ENCODE measurements at places on chromosomes 5 and 9. TPM values are rescaled to one million over a fixed set of nuclear protein-coding genes. Genes with fewer than 3 reads are reported as not detected.
A peak's percentile ranks its signal among the peaks of the same experiment; 100 is the strongest.

Gene LRRC19
- total RNA-seq, result not detected

Gene ORM2
- not detected for total RNA-seq

Gene RNF208
- total RNA-seq, result 4.9 TPM

Gene PCDHGB2
- 1.4 TPM for total RNA-seq

Gene IRX1
- total RNA-seq, result 0.14 TPM

Gene LCN9
- 4.8 TPM for total RNA-seq

Gene UBE2QL1
- 0.34 TPM for total RNA-seq

DNA sequence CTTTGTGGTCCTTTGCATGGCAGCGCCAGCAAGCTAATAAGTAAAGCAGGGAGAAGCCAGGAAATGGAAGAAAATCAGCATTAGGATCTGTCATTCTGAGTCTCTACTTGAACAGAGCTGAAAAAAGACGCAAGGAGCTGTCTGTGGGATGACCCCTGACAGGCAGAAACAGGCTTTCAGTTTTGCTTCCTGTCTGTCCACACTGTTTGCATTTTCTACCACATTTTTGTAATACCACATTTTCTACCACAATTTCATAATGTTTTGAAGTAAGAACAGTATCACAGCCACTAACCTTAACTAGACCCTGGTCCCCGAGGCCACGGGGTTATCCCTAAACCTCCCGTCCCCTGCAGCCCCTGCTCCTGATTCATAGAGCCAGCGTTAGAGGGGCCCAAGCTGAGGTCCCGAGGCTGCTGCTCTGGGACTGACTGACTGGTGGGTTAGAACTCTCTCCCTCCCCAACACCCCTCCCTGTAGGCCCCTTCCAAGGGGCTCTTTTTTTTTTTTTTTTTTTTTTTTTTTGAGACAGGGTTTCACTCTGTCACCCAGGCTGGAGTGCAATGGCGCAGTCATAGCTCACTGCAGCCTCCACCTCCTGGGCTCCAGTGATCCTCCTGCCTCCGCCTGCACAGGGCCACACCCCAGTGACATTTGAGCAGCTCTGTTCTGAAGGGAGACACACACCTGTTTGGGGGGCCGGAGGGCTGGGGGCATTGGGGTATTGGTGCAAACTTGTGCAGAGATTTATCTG lies 4.0 kb upstream of the CLIC3 start:
- peak; percentile 55 for DNase-seq

DNA sequence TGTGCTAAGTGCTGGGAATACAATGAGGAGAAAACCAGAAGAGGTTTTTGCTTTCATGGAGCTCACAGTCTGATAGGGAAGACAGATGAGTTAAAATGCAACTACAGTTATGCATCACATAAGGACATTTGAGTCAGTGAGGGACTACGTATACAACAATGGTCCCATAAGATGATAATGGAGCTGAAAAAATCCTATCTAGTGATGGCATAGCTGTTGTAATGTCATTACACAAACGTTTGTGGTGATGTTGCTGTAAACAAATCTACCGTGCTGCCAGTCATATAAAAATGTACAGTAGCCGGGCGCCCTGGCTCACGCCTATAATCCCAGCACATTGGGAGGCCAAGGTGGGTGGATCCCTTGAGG lies 110.1 kb upstream of the RAD23B start:
- DNase-seq, result no peak

- DNase-seq, result no peak
These were observed 270.1 kb upstream of the PTGER4 start for GRCh38 chr5:40409601-40410000.

- no peak for DNase-seq
These were observed 9.2 kb downstream of the C9orf85 start for GRCh38 chr9:71920456-71921189.

DNA sequence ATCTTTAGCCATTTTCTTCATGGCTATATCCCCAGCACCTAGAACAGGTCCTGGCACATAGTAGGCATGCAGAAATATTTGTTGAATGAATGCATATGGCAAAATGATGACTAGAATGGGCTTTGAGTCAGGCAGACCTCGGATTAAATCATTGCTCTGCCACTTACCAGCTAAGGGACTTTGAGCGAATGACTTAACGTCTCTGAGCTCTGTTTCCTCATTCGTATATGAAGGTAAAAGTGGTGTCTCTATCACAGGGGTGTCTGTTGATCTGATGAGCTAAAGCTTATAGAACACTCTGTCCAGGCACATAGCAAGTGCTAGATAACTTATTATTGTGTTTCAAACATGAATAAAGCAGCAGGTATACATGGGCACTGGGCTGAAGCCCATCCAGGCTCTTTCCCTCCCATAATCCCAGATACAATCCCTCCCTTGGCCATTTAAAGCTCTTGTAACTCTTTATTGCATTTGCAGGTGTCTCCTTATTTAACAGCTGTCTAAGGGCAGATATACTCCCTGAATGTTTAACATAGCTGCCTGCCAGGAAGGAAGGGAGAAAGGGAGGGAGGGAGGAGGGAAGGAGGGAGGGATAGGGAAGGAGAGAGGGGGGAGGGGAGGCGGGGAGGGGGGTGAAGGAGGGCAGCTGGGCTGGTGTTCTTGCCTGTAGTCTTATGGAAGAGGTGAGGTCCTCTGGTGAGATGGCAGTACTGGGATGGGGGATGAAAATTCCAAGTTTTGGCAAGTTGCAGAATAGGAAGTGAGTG lies 23.2 kb upstream of the STXBP1 start:
- DNase-seq, result no peak

DNA sequence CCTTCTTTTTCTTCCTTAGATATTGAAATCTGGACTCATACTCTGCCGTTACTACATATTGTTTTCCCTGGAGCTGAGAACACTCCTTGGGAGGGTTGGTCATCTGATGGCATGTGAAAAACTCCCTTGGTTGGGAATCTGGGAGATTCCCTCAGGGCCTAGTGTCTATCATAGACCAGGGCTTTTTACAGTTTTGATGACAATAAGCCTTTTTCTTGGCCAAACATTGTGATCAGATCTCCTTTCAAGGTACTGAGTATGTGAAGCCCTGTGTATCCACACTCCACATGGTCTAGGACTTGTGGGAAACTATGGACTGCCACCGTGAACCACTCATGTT lies 32.9 kb downstream of the TMEM252 start:
- no peak for DNase-seq

DNA sequence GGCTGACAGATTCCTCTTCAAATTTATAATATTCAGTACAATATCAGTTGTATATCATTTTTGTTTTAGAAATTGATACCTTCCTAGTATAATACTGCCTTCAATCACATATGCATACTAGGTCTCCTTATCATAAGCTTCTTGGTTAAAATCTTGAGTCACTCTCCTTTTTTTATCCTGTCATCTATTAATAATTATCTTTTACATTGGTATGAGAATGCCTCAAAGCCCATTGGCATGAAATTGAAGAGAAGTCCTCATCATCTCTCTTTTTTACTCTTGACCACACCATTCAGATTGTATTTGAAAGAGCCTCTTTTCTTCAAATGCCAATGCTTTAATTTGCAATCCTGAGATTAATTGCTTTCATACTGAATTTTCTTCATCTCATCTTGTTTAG lies 810.3 kb downstream of the BRINP1 start:
- DNase-seq, result no peak

DNA sequence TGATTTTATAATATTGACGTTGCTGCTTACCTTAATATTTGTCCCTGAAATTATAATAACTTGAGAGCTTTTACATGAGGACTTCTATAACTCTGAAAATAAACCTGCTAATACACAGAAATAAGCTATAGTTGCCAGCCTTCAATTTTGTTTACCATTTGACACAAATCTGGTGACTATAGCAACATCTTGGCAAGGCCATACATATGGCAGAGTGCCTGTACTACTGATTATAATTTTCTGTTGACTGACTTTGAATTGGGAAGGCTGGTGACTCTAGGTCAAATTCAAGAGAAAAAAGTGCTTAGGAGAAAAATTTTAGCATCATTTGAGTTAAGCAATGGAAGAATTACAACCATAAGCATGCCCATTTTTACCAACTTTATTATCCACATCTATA lies 581.4 kb upstream of the PTPRD start:
- no peak for DNase-seq

DNA sequence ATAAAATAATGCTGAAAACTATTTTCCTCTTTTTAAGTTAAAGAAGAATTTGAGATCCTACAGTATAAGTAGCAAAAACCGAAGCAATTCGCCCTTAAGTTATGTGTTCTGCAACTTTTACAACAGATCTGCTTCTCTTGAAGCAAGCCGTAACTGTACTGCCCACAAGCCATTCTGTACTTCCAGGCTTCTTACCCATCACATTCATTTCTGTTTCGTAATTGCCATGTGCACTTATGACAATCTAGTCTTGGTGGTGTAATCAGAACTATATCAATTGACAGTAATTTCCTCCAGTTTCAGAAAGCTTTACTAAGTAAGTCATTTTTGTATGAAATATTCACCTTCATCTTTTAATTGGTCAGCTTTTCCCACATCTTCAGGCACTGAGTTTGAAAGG lies 13.8 kb downstream of the SGTB start:
- no peak for DNase-seq

DNA sequence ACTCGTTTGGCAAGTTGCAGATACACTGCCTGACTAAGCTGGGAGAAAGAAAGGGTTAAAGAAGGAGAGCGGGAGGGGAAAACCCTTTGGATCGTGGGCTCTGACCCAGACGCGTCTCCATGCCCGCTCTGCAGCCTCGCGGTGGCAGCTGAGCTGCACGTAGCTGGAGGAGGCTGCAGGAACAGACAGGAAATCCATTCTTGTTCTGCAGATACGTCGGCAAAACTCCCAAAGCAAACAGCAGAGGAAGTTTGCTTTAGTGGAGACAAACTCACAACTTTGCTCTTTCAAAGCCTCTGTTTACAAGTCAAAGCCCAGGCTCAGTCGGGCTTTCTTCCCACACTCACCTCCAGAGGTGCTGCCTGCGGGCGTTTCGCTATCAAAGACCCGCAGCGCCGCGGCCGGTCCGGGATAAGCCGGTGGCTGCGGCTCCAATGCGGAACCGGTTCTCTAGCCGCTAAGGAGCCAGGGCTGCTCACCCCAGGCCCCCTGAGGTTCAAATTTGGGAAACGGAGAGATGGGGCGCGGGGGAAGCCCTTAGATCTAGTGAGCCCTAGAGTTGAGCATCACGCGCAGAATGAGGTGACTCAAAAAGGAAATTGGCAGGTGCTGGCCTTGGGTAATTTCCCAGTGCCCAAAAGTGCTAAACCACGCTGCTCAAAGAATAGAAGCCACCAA lies 60.7 kb downstream of the MAT2B start:
- no peak for DNase-seq

DNA sequence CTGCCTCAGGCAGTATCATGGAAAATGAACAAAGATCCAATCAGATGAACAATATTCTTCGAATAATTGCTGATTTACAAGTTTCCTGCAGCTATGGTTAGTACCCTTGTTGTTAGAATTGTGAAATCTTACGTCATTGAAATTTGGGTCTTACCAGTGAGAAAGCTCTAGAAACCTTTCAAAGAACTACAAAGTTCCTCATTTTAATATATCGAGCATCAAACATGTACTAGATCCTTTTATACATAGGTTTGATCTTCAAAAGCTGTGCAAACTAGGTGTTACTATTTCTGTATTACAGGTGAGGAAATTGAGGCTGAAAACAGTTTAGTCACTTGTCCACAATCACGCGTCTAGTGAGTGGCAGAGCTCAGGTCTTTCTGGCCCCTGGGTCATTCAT lies 43.7 kb upstream of the ANGPTL2 start:
- DNase-seq, result no peak

DNA sequence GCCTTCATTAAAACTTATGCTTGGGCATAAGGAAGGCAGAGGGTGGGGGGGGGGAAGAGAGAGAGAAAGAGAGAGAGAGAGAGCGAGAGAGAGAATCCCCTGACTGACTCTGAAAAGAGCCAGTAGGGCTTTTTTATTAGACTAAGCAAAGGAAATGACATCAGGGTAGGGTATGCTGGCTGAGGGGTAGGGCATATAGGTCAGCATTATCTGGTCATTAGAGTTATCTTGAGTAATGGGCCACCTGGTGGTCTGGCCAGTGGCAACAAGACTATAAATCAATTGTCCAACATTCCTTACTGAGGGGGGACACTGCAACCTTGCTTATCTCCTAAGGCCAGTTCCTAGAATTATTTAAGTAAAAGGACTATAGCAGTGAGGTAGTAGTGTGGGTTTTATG lies 67.2 kb downstream of the TSSK1B start:
- no peak for DNase-seq

DNA sequence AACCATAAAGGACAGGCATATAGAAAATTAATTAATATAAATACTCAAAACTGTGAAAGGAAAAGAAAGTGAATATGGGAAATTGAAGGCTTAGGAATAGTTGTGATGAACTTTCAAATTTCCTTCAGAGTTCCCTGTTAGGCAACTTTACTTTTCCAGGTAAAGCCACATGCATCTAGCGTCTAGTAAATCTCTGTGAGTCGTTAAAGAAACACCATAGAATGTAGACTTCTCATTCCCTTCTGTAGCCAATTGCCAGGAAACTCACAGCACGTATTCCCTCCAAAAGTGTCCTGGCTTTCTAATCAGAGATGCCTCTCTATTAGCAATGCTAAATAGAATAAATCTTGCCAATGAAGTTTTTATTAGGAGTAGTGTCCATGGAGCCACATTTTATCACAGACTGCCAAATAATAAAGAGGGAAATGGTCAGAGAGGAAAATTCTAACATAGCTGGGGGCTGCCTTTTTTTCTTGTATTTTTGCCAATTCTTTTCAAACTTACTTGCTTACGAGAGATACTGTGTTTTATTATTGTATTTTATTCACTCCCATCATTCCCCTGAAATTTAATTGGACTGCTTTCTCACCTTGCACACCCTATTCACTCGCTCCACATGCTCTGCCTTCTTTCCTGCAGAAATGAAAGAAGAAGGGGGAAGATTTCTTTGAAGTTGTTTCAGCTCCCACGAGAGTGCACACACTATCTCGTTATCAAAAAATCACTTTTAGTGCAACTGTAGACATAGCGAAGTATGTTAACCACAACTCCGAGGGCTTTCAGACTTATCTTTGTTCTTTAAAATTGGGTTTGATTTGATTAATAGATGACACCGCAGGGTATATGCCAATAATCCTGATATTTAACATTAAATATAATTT lies 439.0 kb downstream of the CSNK1G3 start:
- DNase-seq, result no peak

DNA sequence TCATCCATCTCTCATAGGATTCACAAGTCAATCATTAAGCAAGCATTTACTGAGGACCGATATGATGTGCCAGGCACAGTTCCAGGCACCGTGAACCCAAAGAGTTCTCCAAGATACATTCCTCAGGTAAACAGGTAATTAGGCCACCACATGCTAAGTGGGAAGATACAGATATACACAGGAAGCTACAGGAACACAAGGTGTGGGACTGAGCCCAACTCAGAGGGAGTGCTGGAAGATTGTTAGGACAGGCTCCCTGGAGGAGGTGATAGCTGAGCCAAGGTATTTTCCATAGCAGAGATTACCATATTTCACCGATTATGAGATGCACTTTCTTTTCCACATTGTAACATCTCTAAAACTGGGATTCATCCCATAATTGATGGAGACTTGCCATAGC lies 31.4 kb upstream of the RAI14 start:
- DNase-seq, result no peak
